Karpas-422 (cell line): ENCODE measurements at places on chromosomes 5 and 9.

GRCh38 chr9:15401266-15401665, 21.4 kb upstream of the SNAPC3 start:
- 0 out of 2 replicates have a peak, but pooled peaks cover 2% of the 10 kb centered on the region for H3K27me3 ChIP-seq
- no peak overlapping the region for H3K27ac ChIP-seq
- no peak for DNase-seq
- no peak overlapping the region for H3K4me3 ChIP-seq

- no peaks in the 10 kb centered on the region for H3K27me3 ChIP-seq
- H3K27ac ChIP-seq, result no peak overlapping the region
- no peak overlapping the region for H3K4me3 ChIP-seq
Observed at GRCh38 chr5:66646570-66646969, 50.4 kb downstream of the MAST4 start.

DNA sequence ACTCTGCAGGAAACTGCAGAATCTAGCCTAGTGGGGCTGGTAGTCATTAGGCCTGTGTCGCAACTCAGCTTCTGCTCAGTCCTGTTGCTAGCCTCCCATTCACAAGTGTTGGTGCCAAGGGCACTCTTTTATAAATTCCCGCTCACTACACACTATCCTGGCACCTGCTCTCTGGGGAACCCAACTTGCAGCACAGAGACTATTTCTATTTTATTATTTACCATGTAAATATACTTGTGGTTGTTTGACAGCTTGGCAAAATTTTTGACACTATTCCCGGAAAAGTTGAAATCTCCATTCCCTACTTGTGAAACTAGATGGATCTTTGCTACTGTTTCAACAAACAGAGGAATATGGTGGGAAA, 20.4 kb upstream of the SMC2 start:
- H3K4me3 ChIP-seq, result no peak overlapping the region
- H3K4me1 ChIP-seq, result no peaks in the 10 kb centered on the region
- H3K36me3 ChIP-seq, result no peaks in the 10 kb centered on the region
- no peak overlapping the region for H3K27ac ChIP-seq
- H3K27me3 ChIP-seq, result no peaks in the 10 kb centered on the region

GRCh38 chr5:161134956-161135355, 282.9 kb upstream of the ATP10B start:
- no peaks in the 10 kb centered on the region for H3K4me1 ChIP-seq
- H3K27me3 ChIP-seq, result no peaks in the 10 kb centered on the region
- no peak overlapping the region for H3K27ac ChIP-seq
- no peak overlapping the region for H3K4me3 ChIP-seq
- no peak for DNase-seq

GRCh38 chr5:31492869-31493268, 39.0 kb downstream of the DROSHA start:
- no peaks in the 10 kb centered on the region for H3K27me3 ChIP-seq
- H3K27ac ChIP-seq, result no peak overlapping the region
- no peak for DNase-seq
- H3K4me1 ChIP-seq, result no peaks in the 10 kb centered on the region
- H3K36me3 ChIP-seq, result peaks cover 37% of the 10 kb centered on the region; the same call in 1 of the 2 replicates

GRCh38 chr9:129359916-129360536, 182.0 kb upstream of the IER5L start:
- no peaks in the 10 kb centered on the region; the same call in 1 of the 2 replicates for H3K27me3 ChIP-seq
- H3K27ac ChIP-seq, result no peak overlapping the region
- DNase-seq, result no peak

- no peaks in the 10 kb centered on the region for H3K36me3 ChIP-seq
- no peaks in the 10 kb centered on the region for H3K4me1 ChIP-seq
- DNase-seq, result no peak
- H3K4me3 ChIP-seq, result no peak overlapping the region
- H3K27me3 ChIP-seq, result no peaks in the 10 kb centered on the region
Observed at GRCh38 chr5:137699336-137700281, 36.3 kb downstream of the KLHL3 start.

DNA sequence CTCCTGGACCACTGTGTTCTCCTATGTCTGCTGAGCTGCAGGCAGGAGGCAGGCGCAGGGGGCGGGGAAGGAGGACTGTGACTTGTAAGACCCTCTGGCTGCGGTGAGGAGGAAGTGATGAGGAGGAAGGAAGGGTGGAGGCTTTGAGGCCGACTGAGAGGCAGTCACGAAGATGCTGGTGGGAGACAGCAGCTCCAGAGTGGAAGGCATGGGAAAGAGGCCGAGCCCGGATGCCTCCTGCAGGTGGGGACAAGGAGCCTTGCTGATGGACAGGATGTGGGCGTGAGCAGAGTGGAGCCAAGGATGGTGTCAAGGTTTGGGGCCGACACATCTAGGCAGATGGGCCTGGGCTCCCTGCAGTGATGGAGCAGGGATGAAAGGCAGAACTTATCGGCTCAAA, 74.3 kb upstream of the ICE1 start:
- DNase-seq, result no peak
- H3K36me3 ChIP-seq, result no peaks in the 10 kb centered on the region
- no peaks in the 10 kb centered on the region; the same call in 1 of the 2 replicates for H3K27me3 ChIP-seq
- H3K27ac ChIP-seq, result no peak overlapping the region
- H3K4me1 ChIP-seq, result no peaks in the 10 kb centered on the region
- no peak overlapping the region for H3K4me3 ChIP-seq

DNA sequence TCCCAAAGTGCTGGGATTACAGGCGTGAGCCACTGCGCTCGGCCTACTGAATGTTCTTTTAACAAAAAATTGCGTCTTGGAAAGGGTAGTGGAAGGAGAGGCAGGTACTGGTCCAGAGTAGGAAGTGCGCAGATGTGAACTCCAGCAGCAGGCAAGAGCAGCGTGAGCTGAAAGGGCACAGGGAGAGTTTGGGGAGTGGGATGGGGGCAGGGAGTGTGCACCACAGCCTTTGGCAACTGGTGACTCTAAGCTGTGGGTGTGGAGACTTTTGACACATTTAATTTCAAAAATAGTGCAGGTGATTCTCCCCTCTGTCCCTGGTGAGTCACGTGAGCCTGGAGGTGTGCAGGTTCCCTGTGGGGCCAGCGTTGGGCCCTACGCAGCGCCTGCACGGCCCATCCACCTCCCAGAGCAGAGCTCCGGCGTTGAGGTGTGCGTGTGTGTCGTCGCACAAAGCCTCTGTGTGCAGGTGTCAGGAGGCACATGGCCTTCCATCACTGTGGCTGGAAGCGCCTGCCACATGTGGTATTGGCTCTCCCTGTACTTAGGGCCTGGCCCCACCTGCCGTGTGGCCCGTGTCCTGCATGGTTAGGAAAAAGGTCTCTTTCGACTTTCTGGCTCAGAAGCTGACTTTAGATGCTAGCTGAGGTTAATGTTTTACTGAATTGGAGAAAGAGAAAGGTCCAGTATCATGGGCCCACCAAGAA, 11.5 kb downstream of the SQSTM1 start:
- peaks cover 18% of the 10 kb centered on the region; the same call in 1 of the 2 replicates for H3K36me3 ChIP-seq
- H3K4me3 ChIP-seq, result no peak overlapping the region
- H3K27me3 ChIP-seq, result no peaks in the 10 kb centered on the region

DNA sequence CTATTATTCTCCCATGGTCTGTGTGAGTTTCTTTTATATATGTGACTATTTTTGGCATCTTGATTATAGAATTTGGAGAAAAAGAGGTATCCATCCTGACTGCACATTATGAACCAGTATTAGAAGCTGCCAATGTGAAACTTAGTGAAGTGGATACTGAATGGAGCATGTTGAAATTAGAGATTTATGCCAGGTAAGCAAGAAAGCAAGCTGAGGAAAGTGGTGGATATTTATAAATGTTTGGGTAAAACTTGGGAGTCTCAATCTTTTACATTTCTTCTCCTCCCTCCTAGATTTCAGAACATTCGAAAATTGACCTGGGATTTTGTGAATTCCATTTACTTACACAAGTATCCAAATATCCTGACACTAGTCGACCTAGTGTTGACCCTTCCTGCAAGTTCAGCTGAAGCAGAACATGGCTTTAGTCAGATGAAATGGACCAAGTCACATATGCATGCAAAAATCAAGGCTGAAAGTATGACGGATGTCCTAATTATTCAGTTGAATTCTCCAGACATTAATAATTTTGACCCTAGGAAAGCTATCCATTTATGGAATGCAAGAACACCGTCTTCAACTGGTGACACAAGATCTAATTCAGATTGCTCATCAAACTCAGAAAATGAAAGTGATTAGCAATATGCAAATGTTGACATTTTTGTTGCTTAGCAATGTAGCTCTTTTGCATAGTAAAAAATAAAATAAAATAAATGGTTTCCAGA, 66.8 kb upstream of the IL7R start:
- no peak overlapping the region for H3K27ac ChIP-seq
- no peak for DNase-seq
- H3K36me3 ChIP-seq, result no peaks in the 10 kb centered on the region
- H3K4me3 ChIP-seq, result no peak overlapping the region

- DNase-seq, result peak; percentile 69
- no peaks in the 10 kb centered on the region for H3K4me1 ChIP-seq
- no peak overlapping the region for H3K27ac ChIP-seq
- no peaks in the 10 kb centered on the region for H3K27me3 ChIP-seq
Observed at GRCh38 chr9:87667164-87667738, 58.7 kb upstream of the CTSL start.

- H3K4me3 ChIP-seq, result no peak overlapping the region
- no peaks in the 10 kb centered on the region for H3K4me1 ChIP-seq
- no peak for DNase-seq
- H3K27me3 ChIP-seq, result no peaks in the 10 kb centered on the region
- H3K36me3 ChIP-seq, result no peaks in the 10 kb centered on the region
- H3K27ac ChIP-seq, result no peak overlapping the region
Observed at GRCh38 chr5:63245271-63245670, 666.7 kb downstream of the LRRC70 start.
